ENCODE measurements at places on chromosomes 12 and 14.

DNA sequence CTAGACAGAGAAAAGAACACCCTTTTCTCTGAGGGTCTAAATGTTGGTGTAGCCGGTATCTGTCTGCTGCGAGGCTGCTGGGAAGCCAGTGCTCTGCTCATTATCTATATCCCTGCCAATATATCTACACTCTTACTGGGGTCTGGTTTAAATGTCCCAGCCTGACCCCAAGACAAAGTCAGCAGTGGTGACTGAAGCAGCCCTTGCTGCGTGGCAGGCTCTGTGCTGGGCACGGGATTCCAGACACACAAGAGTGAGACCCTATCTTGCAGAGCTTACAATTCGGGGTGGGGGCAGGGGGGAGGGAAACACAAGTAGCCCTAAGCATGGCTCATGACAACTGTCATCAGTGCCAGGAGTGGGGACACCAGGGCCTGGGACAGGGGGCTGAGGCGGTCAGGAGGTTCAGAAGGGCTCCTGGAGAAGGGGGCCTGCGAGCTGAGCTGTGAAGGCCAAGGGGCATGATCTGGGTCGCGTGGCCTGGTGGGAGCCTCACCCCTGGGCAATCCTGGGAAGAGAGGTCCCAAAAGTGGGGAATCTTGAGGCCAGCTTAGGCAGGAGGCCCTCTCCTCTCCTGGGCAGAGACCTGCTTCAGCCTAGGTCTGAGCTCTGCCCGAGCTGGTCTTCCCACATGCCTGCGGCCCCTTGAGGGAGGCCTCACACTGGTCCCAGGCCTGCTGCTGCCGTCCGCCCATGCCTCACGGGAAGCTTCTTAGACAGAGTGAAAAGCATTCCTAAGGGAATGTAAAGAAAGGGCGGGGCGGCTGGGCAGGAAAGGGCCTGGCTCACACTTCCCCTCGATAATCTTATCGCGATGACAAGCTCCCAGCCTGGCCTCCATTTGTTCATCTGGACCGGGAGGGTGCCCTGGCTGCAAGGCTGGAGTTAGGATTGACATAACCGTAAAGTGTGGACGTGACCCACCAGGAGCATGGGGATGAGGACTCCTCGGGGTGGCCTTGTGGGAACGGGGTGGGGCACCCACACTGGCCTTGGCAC is 7.3 kb upstream of the RCOR1 start:
- no peak overlapping the region for H3K4me3 ChIP-seq
- H3K27ac ChIP-seq = no peak overlapping the region
- H3K27me3 ChIP-seq = peaks cover 17% of the 10 kb centered on the region
- peaks cover 3% of the 10 kb centered on the region for H3K4me1 ChIP-seq
- no peak for DNase-seq
- no peaks in the 10 kb centered on the region for H3K36me3 ChIP-seq

DNA sequence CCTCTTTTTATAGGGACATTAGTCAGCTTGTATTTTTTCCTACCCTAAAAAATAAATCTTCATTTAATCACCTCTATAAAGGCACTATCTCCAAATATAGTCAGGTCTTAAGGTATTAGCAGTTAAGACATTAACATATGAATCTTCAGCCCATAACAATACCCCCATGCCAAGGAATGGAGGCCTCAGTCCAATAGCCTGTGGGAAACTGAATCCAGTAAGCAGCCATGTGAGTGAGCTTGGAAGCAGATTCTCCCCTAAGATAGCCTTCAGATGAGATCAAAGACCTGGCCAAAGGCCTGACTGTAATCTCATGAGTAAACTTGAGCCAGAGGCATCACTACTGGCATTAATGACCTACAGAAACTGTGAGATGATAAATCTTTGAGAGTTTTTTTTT is 232.1 kb upstream of the SYT10 start:
- no peaks in the 10 kb centered on the region for H3K36me3 ChIP-seq
- no peaks in the 10 kb centered on the region for H3K4me1 ChIP-seq
- no peak overlapping the region for H3K27ac ChIP-seq
- no peaks in the 10 kb centered on the region for H3K27me3 ChIP-seq
- no peak for DNase-seq
- H3K4me3 ChIP-seq = no peak overlapping the region

- H3K4me1 ChIP-seq = peaks cover 59% of the 10 kb centered on the region
- no peak for DNase-seq
- peak overlapping the region; percentile 96 for H3K4me3 ChIP-seq
- no peaks in the 10 kb centered on the region for H3K27me3 ChIP-seq
These were observed 612 bp downstream of the VPS37B start for GRCh38 chr12:122895320-122895703.

DNA sequence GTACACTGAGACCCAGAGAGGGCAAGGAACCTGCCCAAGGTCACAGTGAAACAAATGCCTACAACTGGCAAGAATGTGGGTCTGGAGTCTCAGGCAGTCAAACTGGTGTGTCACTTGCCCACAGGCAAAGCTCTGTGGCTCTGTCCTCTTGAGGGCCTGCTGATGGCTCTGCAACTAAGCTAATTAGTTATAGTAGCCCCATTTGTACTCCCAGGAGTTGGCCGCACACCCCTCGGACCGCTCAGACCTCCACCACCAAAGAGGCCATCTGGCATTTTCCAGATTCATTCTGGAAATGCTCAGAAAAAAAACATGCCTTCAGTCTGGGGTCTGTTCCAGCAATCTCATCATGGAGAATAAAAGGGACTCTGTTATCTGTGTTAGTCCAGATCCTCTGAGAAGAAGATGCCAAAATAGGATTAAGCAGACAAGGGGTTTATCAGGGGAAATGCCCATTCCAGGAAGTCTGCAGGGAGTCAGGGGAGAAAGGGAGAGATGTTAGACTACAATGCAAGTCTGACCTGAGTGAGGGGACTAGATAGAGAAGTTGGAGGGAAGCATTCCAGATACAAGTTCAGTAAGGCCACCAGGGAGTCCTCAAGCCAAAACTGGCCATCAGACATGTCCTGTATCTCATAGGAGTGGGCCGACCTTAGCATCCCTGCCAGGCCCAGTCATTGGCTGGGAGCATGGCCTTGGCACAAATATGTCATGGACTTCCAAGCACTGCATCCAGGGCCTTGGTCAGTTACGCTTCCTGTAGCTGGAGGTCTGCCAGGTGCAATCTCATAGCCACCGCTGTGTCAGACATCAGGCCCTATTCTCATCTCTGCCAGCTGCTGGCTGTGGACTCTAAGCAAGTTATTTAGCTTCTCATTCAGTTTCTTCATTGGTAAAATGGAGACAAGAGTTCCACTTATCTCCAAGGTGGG is 15.4 kb upstream of the OAS1 start:
- DNase-seq = no peak
- no peaks in the 10 kb centered on the region for H3K4me1 ChIP-seq
- peaks cover 9% of the 10 kb centered on the region for H3K27me3 ChIP-seq
- no peak overlapping the region for H3K4me3 ChIP-seq

- H3K27me3 ChIP-seq = peaks cover 54% of the 10 kb centered on the region
- no peaks in the 10 kb centered on the region for H3K36me3 ChIP-seq
- no peak overlapping the region for H3K27ac ChIP-seq
- no peak overlapping the region for H3K4me3 ChIP-seq
- DNase-seq = no peak
These were observed 64.7 kb upstream of the CISTR start for GRCh38 chr12:53816360-53817020.

DNA sequence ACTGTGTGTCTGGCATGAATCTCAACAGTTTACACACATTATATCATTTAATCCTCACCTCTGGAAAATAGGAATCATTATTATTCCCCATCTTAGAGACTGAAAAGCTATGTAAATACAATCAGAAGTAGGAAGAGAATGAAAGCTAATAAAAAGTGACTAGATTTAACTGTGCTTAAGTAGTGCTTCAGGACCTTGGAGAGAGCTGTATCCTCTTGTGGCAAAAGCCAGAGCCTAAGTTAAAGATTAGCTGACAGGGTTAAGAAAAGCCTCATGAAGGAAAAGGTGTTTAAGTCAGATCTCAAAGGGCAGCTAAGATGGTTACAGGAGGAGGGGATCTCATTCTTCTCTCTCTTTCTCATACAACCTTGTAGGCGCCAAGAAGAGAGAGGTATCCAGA is 65.3 kb upstream of the TMEM233 start:
- no peak for DNase-seq
- H3K36me3 ChIP-seq = no peaks in the 10 kb centered on the region
- no peaks in the 10 kb centered on the region for H3K4me1 ChIP-seq
- H3K4me3 ChIP-seq = no peak overlapping the region
- no peak overlapping the region for H3K27ac ChIP-seq
- peaks cover 6% of the 10 kb centered on the region for H3K27me3 ChIP-seq

- no peak overlapping the region for H3K27ac ChIP-seq
- DNase-seq = no peak
- no peaks in the 10 kb centered on the region for H3K36me3 ChIP-seq
- peaks cover 41% of the 10 kb centered on the region for H3K27me3 ChIP-seq
These were observed 401.4 kb downstream of the PCNX1 start for GRCh38 chr14:71308671-71309070.

DNA sequence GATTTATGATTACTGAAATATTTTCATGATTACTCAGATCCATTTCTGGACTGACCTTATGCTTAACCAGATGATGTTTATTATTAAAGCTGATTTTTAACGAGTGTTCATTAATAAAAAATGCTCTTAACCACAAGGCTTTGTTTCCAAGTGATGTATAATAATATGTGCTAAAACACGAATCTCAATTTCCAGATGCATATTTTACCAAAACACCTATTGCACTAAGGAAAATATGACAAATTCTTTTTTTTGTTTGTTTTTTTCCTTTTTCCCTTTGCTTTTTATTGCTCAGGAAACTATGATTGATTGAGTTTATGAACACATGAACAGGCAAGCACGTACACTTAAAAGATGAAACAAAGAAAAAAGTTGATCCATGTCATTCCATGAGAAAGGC is 16.9 kb upstream of the DUSP6 start:
- no peaks in the 10 kb centered on the region for H3K27me3 ChIP-seq
- no peak overlapping the region for H3K27ac ChIP-seq
- H3K4me1 ChIP-seq = no peaks in the 10 kb centered on the region

GRCh38 chr12:89706986-89707702 is 1.5 kb downstream of the ATP2B1 start:
- H3K36me3 ChIP-seq = peaks cover 51% of the 10 kb centered on the region
- H3K4me3 ChIP-seq = peak overlapping the region; percentile 93
- peaks cover 55% of the 10 kb centered on the region for H3K4me1 ChIP-seq
- no peak for DNase-seq
- H3K27ac ChIP-seq = peak overlapping the region; percentile 98

GRCh38 chr14:74242021-74242779 is 3.0 kb downstream of the VSX2 start:
- DNase-seq = no peak
- peaks cover 17% of the 10 kb centered on the region for H3K4me1 ChIP-seq
- H3K27me3 ChIP-seq = peaks cover 93% of the 10 kb centered on the region
- no peak overlapping the region for H3K27ac ChIP-seq
- peaks cover 3% of the 10 kb centered on the region for H3K36me3 ChIP-seq

DNA sequence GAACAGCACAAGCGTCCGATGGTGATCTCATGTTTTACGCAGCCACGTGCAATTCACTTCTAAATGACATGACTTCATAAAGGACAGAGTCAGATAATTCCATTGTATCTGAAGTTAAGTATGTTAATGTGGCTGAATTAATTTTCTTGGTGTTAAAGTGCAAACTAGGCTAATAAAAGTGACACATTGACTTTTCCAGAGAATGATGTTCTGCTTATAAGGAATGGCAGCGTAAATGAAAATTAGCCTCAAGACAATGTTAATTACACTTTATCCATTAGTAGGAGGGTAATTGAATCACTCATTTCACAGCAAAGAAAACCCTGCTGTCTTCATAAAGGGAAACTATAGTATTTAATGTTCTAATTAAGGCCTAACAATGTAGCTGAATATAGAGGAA is 426.5 kb downstream of the GLT1D1 start:
- H3K36me3 ChIP-seq = no peaks in the 10 kb centered on the region
- H3K27ac ChIP-seq = no peak overlapping the region
- DNase-seq = no peak

DNA sequence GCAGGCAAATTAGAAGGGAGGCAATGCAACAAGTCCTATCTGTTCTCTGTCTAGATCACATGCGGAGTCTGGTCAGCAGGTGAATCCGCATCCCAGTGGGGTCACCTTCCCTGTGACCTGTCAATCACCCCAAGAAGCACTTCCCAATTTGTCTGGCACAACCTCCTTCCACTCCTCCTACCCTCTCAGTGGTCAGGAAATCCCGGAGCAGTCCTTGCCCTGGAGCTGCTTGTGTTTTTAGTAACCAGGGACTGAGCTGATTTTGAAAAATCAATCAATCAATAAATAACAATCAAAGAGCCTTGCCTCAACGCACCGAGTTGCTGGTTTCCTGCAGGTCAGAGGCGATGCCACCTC is 572 bp upstream of the ACSS3 start:
- no peak overlapping the region for H3K27ac ChIP-seq
- no peak for DNase-seq
- H3K4me3 ChIP-seq = no peak overlapping the region
- H3K4me1 ChIP-seq = no peaks in the 10 kb centered on the region

DNA sequence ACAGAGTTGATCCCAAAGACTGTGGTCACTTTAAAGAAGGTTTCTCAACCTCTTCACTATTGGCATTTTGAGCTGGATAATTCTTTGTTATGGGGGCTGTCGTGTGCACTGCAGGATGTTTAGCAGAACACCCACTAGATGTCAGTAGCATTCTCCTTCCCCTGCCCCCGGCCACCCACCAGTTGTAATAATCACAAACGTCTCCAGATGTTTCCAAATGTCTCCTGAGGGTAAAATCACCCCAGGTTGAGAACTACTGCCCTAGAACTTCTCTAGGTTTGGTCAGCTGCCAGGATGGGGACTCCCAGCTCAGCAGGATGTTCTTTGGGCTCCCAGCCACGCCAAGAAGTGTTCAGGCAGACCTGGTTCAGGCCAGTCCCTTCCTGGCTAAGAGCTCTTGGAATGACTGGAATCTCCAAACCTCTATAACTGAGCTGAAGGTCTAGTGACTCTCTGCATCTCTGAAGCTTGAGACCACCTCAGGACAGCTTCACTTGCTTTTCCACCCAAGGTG is 12.5 kb upstream of the AJUBA start:
- H3K27me3 ChIP-seq = no peaks in the 10 kb centered on the region
- no peaks in the 10 kb centered on the region for H3K4me1 ChIP-seq
- H3K4me3 ChIP-seq = no peak overlapping the region
- peaks cover 3% of the 10 kb centered on the region for H3K36me3 ChIP-seq

DNA sequence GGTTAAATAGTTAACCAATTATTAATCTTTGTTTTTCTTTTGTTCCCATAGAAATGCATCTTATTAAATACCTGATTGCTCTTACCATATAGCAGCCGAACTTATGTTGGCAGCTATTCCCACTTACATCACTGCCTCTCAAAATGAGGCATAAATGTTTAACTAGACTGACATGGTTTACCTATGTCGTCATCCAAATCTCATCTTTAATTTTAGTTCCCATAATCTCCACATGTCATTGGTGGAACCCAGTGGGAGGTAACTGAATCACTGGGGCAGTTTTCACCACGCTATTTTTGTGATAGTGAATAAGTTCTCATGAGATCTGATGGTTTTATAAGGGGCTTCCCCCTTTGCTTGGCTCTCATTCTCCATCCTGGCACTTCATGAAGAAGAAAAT is 499.2 kb upstream of the ATP2B1 start:
- H3K27ac ChIP-seq = no peak overlapping the region
- no peak overlapping the region for H3K4me3 ChIP-seq
- peaks cover 11% of the 10 kb centered on the region for H3K27me3 ChIP-seq

Data from effector memory CD8-positive, alpha-beta T cell (primary cell).